RWPE1 (cell line): ENCODE measurements at places on chromosomes 5 and 9.

DNA sequence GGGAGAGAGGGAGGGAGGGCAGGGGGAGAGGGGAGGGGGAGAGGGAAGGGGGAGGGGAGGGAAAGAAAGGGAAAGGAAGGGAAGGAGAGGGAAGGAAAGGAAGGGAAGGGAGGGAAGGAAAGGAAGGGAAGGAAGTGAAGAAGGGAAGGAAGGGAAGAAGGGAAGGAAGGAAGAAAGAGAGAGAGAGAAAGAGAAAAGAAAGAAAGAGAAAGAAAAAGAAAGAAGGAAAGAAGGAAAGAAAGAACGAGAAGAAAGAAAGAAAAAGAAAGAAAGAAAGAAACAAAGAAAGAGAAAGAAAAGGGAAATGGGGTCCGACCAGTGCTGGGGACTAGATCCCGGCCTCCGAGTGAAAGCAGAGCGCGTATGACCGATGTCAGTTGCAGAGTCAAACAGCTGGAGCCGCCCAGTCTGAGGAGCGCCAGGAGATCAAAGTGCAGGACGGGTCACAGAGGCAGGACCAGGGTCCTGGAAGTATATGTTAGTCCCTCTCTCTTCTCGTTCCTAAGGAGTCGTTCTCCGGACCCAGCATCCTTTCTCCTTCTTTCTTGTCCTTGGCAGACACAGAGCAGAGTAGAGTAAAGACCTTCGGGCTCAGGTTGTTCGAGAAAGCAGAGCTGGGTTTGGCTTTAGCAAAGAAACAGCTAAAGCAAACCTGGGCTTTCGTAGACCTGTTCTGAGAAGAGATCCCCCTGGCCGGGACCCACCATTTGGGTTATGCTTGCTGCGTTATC, 305.4 kb upstream of the MSX2 start:
- peak; percentile 21 for DNase-seq

DNA sequence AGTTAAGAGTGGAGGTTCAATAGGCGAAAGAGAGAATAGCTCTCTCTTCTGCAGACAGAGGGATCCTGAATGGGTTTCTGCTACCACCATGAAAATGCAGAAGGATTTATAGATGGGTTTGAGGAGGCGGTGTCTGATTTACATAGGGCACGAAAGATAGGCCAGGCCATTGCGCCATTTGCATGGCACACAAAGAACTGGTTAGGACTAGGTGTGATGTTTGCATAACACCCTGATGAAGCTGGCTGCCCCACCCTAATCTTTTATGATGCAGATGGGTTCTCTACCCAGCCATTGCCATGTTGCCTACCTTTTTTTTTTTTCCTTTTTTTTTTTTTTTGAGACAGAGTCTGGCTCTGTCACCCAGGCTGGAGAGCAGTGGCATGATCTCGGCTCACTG, 51.4 kb upstream of the PDZD2 start:
- DNase-seq = no peak

DNA sequence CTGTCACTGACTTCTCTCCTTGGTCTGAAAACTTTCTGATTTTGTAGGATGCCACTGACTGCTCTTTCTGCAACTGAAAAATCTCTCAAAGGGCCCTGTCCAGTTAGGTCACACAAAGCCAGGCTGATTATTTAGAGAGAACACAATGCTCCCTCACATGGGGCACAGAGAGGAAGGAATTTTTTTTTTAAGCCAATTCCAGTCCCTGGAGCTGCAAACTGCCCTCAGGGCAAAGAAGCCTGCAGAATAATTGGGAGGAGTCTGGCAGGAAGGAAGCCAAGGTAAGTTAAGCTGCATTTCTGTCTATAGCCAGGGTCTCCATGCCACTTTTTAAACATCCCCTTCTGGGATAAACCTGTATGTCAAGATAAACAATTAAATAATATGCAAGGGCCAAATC, 305.5 kb downstream of the ZSWIM6 start:
- no peak for DNase-seq

DNA sequence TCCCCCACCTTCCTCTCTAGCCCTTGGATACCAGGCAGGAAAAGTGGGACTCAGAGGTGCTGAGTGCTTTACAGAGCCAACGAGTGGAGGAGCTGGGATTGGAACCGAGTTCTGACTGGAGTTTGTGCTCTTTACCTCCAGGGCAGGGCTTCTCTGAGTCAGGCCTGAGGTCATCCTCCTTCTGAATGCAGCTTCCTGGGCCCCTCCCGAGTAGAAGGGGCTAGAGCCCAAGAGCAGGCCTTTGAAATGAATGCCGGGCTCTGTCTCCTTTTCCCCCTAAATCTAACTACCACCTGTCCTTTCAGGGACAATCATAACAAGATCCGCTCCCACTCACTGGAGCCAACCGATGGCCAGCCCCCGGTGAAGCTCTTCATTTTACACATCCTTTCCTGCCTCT, 12.7 kb downstream of the PTGES start:
- DNase-seq = no peak

- DNase-seq = no peak
Observed at GRCh38 chr5:151925340-151925739, 689 bp upstream of the GLRA1 start.

- no peak for DNase-seq
Observed at GRCh38 chr9:4362281-4362680, 62.4 kb upstream of the GLIS3 start.

DNA sequence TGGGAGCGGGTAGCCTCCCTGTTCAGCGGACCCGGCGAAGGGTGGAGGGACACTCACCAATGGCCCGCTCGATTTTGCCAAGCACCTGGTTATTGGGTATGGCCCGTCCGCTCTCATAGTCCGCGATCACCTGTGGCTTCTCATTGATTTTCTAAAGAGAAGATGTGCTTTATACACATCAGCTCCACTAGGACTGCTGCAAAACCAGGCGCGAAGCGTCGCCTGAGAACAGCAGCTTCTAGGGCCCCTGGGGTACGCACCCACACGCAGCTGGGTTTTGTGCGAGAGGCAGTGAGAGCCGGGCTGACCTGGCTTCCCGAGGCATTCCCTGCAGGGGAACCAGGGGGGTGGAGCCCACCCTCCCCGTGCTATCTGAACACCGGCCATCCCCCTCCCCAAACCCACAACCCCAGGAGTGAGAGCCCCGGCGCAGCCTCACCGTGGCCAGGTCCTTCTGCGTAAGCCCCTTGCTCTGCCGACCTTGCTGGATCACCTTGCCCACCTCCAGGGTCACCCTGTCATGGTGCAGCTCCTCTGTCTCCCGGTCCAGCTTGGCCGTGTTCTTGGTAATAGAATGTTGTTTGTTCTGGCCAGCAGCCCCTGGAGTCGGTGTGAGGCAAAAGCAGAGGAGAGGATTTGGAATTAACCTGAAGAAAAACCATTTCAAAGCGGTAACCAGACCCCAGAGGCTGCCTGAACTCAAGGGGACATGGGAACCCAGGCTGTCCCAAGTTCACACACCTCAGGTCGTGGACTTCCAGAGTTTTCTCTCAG, 3.1 kb downstream of the EDF1 start:
- no peak for DNase-seq

DNA sequence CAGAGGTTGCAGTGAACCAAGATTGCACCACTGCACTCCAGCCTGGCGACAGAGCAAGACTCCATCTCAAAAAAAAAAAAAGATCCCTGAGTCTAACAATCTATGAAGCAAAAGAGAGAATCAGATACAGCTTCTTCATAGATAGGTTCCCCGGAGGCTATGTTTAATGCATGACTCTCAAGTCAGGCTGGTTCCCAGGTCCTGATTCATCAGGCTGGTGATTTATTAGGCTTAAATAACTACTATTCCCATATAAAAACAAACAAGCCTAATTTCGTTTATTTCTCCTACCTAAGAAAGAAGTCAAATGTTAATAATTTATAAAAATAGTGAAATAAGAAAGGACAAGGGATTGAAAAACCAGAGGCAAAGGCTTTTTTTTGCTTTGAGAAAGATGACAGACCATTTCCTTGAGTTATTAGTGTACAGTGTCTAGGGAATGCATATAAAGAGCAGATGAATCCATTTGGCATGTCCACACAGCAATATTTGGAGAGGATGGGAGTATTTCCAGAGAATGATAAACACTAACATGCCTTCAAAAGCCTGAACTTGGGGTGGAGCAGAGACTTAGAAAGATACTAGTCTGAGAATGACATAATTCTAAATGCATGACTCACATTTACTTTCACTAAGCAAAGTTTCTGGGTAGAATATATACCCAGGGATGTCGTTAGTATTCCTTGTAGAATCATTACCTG, 115.3 kb downstream of the NREP start:
- DNase-seq = peak; percentile 76

- no peak for DNase-seq
Observed at GRCh38 chr9:127458921-127459320, 7.6 kb downstream of the LRSAM1 start.

DNA sequence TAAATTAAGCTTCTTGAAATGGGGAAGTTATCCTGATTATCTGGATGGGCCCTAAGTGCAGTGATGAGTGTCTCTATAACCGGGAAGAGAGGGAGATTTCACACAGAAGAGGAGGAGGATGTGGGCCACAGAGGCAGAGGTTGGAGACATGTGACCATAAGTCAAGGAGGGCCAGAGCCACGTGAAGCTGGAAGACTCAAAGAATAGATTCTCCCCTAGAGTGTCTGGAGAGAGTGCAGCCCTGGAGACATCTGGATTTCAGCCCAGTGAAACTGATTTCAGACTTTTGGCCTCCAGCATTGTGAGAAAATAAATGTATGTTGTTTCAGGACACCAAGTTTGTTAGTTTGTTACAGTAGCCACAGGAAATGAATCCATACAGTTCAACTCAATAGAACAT, 442.9 kb downstream of the NTRK2 start:
- no peak for DNase-seq

GRCh38 chr9:128552744-128553440, 505 bp downstream of the SPTAN1 start:
- DNase-seq = peak; percentile 66

GRCh38 chr5:152246401-152246800, 158.7 kb downstream of the NMUR2 start:
- DNase-seq = peak; percentile 47

GRCh38 chr5:39083968-39084367, 9.8 kb upstream of the RICTOR start:
- no peak for DNase-seq

DNA sequence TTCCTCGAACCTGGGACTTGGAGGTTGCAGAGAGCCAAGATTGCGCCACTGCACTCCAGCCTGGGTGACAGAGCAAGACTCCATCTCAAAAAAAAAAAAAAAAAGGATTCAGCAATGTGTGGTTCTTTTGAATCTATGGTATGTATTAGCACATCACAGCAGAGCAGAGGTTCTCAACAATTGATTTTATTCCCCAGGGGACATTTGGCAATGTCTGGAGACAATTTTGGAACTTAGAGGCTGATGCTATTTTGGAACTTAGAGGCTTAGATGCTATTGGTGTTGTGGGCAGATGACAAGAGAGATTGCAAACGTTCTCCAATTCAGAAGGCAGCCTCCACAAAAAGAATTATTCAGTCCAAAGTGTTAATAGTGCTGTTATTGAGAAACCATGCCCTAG, 115.2 kb downstream of the TMC1 start:
- DNase-seq = no peak

DNA sequence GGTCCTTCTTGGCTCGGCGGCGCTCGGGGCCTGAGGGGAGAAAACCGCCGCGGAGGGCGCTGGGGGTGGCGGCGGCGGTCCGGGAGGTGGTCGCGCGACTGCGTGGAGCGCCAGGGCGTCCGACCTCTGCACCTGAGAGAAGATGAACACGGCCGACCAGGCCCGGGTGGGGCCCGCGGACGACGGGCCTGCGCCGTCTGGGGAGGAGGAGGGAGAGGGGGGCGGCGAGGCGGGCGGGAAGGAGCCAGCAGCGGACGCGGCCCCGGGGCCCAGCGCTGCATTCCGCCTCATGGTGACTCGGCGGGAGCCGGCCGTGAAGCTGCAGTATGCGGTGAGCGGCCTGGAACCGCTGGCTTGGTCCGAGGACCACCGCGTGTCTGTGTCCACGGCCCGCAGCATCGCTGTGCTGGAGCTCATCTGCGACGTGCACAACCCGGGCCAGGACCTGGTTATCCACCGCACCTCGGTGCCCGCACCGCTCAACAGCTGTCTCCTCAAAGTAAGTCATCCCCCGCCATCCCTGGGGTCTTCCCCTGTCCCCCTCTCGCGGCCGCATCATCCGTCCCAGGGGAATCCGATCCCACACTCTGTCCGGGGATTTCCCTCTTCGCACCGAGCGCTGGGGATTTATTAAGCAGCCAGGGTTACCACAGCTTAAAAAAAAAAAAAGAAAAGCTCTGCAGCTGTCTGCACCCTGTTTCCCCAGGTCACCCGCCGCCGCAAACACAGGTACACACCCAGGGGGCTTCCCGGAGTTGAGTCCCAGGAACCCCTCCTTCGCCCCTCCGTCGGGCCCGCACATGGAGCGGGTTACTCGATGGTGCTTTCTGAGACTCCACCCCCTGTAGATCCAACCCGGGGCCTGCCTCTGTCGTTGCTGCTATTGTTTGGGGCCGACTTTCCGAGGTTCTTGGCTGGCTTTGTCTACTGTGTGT, at the start of gene GTF3C4:
Gene GTF3C4 (plus strand): TSS at position 8 of the 935 bp plus-strand sequence. CDS start 135 bp downstream, at position 143.
- peak; percentile 64 for DNase-seq

DNA sequence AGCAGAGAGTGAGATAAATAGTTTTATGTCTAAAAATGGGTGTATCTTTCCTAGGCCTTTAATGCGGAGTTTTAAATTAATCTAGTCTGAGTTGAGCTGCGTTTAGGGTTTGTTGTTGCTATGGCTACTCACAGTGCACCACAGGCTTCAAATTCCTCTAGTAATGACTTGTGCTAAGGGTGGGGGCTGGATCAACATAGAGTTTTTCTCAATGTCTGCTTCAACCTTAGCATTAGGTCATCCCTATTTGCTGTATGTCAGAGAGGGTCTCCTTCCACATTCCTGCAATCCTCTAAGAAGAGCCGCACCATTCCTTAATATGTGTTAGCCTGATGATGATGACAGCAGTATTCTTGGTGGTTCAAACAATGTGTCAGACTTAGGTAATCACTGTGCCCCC, 465.6 kb upstream of the KIF2A start:
- DNase-seq = peak; percentile 11

GRCh38 chr5:107997338-107997980, 326.7 kb upstream of the EFNA5 start:
- DNase-seq = no peak

GRCh38 chr9:4550777-4551484, 60.7 kb downstream of the SLC1A1 start:
- no peak for DNase-seq

- DNase-seq = peak; percentile 55
Observed at GRCh38 chr5:141779503-141779973, 97.5 kb upstream of the ARAP3 start.

- DNase-seq = no peak
Observed at GRCh38 chr5:34597034-34598027, 58.8 kb upstream of the RAI14 start.
